ENCODE measurements at places on chromosomes 1 and 21.

GRCh38 chr1:42936309-42937078 lies 22.2 kb downstream of the SLC2A1 start:
- DNase-seq = no peak

GRCh38 chr1:112359961-112360767 lies 35.9 kb upstream of the CTTNBP2NL start:
- DNase-seq = no peak

- no peak for DNase-seq
These were observed 43.5 kb downstream of the MORN1 start for GRCh38 chr1:2347896-2348295.

DNA sequence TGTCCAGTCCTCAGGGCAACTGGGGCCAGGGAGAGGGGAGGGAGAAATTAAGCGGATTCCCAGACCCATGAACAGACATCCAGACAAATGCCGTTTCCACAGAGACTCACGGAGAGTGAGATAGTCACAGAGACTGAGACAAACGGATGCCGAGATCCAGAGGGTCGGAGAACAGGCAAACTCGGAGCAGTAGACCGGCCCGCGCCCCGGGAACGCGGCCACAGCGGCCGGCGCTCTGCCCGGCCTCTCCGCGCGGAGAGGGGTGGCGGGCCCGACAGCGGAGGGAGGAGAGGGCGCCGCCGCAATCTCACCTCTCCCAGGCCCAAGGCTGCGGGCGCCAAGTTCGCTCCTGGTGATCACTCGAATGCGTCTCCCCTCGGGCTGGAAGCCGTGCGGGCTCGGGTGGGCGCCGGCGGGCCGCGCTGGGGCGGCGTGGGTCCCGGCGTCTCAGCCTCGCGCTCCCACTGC lies 831 bp upstream of the FOXD2 start:
- no peak for DNase-seq

GRCh38 chr1:98305362-98305761 lies 356.2 kb upstream of the SNX7 start:
- no peak for DNase-seq

DNA sequence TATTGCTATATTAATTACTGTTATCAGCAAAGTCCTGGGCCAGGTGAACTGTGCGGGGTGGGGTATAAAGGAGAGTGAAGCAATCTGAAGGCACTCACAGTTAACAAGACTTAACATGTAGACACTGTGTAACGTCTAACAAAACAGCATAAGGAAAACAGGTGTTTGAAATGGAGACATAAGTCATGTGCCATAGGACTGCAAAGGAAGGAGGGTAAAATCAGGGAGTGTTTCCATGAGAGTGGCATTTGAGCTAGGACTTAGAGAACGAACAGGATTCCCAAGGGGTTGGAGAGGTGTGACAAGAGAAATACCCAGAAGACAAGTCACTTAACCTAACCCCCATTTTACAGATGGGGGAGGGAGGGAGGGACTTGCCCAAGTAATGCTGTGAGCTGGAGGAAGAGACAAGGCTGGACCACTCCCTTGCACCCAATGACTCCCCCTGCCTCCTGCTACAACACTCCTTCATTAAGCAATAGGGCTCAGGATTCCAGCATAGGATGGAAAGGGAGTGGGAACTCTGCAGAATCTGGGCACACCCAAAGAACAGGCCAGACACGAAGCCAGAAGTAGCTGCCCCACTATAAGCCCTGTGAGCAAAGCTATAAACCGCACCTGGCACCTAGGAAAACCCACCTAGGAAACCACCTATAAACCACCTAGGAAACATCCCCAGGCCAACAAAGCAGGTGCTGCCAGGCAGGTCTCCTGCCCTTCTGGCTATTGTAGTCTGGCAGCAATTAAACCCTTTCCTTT lies 6.6 kb downstream of the PEF1 start:
- no peak for DNase-seq

Data from stimulated activated CD8-positive, alpha-beta memory T cell treated with anti-CD3 and anti-CD28 coated beads, Interleukin-2, amount 100 ng/mL, for 1 hour (primary cell).